ENCODE measurements at places on chromosomes 2 and 18.

DNA sequence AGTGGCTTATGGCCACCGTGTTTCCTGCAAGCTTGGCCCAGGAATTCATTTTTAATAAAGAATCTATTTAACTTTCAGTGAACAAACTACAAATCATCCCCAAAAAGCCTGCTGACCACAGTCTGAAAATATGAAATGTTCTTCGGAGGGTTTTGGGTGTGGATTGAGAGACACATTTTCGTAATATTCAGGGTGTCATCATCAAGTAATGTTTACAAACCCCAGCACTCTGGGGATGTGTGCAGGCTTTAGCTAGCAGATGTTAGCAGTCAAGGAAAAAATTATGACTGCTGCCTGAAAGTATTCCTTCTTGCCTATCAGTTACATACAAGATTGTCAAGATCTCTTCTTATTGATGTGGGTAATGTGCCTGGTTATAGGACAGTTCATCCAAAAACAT, 143.9 kb upstream of the FN1 start:
- DNase-seq: no peak

- DNase-seq: peak; percentile 60
Measured at GRCh38 chr2:161954103-161954502, 119.9 kb downstream of the DPP4 start.

GRCh38 chr18:36389811-36390581, 92.5 kb downstream of the FHOD3 start:
- no peak for DNase-seq

- no peak for DNase-seq
Measured at GRCh38 chr2:227228061-227228667, 63.7 kb downstream of the COL4A3 start.
